Right ventricle myocardium inferior (tissue), 1 donor: ENCODE measurements at places on chromosomes 7 and 10. TPM values are rescaled to one million over a fixed set of nuclear protein-coding genes. Genes with fewer than 3 reads are reported as not detected.

Gene RTKN2
- total RNA-seq, result not detected

Gene AKR1C4
- not detected for total RNA-seq

Gene TDRD1
- 4.0 TPM for total RNA-seq

Gene SFXN3
- total RNA-seq, result 14.1 TPM
